ENCODE measurements at places on chromosomes 1 and 21.
A peak's percentile ranks its signal among the peaks of the same experiment; 100 is the strongest.

DNA sequence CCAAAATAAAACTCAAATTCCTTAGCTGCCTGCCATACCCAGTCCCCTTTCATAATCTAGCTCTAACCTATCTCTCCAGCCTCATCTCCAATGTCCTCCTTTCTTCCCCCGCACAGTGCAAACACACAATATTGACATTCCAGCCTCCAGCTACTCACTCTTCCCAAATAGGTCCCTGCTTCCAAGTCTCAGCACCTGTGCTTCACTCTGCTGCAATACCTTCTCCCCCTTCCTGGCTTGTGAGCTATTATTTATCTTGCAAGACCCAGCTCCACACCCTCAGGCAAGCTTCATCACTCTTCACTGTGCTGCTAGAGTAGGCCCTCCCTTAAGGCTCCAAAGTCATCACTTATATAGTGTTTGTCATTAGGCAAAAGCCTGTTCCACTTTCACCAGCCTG lies 9.7 kb downstream of the PLPP3 start:
- no peak for DNase-seq

GRCh38 chr1:19799230-19800075 lies at the start of gene TMCO4:
TSS of gene TMCO4 (minus strand) at chr1:19799916. CDS start at chr1:19780758, 19,158 bp downstream.
- no peak for DNase-seq

DNA sequence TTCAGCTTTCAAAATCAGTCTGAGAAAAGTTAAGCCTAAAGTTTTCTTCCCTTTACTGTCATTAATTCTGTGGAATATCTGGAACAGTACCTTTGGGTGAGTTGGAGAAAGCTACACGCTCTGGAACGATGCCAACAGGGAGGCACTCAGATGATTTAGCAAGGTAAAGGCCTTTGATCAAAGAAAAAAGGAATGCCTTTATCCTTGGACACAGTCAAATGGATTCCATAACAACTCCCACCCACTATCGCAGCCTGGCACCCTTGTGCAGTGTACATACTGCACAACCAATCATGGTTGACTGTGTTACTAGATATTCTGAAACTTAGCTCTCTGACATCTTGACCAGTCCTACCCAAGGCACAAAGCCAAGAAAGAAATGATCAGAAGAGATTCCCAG lies 218.7 kb downstream of the PATJ start:
- DNase-seq, result no peak

DNA sequence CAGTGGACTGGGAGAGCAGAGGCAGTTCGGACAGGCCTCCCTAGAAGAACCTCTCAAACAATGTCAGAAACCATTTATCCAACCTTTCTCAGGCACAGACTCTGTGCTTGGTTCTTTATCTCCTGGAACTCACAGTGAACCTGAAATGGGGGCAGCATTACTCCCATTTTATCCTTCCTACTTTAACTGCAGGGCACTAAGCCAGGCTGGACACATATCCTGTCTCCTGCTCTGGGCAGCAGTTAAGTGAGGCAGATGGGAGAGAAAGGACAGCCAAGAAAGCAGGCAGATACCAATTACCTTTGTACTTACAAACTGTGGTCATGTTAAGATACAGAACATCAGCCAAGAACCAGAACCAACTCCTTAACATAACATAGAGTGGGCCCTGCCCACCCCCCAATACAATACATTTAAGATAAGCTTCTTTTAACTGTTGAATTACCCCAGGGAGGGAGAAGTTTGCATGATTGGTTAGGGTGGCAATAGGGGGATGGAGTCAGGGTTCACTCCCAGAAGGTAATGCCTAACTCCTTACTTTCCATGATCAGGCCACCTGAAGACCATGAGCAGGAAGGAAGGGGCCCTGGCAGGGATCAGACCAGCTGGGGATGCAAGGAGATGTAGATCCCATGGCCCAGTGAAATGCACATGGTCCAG lies 10.9 kb downstream of the KDF1 start:
- DNase-seq, result no peak

DNA sequence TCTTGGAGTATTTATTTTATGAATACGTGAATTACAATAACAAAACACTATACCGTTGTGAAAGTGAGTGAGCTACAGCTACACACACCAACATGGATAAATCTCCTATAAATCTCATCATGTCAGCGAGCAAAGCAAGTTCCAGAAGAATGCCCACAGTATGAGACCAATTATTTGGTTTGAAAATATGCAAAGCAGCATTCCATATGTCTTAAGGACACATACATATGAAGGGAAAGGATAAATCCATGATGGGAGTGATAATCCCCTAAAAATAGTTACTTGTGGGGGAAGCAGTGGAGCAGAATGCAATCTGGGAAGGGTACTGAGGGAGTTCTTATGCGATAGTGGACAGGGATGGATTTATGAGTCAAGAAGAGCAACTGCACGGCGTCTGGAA lies 261.3 kb downstream of the DISC1 start:
- DNase-seq, result no peak

DNA sequence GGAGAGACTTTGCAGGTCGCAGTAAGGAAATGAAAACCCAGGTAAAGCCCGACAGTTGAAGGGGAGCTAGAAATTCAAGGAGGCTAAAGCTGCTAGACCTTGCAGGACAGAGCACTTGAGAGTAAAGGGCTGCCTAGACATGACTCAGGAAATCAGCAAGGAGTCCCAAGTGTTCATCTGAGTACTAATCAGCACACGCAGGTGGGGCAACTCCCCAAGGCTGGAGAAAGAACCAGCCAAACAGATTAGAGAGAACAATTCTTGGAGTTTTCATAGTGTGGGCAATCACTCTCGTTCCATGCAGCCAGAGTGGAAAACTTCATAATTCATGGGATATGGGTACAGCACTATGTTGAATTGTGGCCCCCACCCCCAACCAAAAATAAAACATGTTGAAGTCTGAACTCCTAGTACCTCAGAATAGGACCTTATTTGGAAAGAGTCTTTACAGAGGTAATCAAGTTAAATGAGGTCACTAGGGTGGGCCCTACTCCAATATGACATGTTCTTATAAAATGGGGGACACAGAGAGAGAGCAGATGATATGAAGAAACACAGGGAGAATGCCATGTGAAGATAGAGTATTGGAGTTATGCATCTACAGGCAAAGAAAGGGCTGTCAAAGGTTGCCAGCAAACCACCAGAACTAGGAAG lies 28.0 kb downstream of the SYDE2 start:
- DNase-seq, result no peak

GRCh38 chr1:36172017-36172747 lies 16.2 kb downstream of the MAP7D1 start:
- DNase-seq, result no peak

DNA sequence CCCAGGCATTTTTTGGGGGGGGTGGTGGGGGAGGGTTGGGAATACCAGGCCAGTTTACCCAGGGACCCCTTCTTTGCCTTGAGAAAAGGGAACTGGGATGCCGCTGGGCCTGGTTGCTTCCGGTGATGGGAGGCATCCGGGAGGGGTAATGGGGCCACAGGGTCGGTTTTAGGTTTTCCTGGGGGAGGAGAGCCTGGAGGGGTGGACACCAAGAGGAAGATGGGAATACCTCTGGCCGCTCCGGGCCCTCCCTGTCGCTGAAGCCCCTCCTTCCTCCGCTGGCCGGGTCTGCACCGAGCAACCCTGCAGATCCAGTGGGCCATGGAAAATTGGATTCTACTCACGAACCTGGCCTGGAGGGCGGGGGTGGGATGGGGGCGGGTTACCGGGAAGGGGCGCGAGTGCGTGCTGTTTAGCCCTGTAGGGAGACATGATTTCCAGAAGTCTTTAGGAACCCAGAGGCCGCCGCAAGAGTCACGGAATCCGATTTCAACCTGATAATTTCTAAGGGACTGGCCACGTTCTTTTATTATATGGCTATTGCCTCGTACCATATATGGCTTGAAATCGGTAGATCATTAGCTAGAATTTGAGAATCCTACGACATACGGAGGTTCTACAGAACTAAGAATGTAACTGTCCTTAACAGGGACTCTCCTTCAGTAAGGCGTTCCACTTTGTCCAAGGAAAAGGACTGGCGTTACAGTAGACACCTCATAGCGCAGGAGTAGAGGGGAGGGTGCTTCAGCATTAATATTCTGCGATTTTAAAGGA lies 749 bp downstream of the AKIRIN1 start:
- DNase-seq, result peak; percentile 54

- DNase-seq, result no peak
These were observed 72.5 kb downstream of the ARHGEF10L start for GRCh38 chr1:17611991-17612390.

DNA sequence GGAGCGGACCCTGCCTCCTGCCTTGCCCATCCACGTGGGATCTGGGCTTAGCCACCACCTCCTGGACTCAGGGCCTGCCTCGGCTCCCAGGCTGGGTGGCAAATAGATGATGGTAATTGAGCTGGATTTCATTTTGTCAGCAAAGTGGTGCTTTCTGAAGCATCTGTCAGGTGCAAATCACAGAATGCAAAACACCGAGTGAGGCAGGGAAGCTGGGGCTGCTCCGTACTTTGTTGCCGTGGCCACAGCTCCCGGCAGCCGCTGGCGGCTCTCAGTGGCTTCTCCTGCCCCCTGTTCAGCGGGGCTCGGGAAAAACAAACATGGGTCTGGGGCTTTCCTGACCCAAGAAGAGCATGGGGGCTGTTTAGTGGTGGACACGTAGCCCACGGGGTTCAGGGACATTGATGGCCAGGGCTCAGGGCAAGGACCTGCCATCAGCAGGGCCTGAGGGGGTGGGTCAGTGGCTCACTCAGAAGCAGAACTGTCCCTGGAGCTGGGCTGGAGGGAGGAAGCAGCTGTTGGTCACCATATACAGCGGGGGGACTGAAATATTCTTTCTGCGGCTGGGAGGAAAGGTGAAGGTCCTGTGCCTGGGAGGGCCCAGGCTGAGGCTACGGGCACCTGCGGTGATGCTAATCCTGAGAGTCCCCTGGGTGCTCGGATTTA lies 130.0 kb upstream of the VAMP3 start:
- no peak for DNase-seq

GRCh38 chr21:35394634-35395369 lies 345.7 kb upstream of the RUNX1 start:
- no peak for DNase-seq

DNA sequence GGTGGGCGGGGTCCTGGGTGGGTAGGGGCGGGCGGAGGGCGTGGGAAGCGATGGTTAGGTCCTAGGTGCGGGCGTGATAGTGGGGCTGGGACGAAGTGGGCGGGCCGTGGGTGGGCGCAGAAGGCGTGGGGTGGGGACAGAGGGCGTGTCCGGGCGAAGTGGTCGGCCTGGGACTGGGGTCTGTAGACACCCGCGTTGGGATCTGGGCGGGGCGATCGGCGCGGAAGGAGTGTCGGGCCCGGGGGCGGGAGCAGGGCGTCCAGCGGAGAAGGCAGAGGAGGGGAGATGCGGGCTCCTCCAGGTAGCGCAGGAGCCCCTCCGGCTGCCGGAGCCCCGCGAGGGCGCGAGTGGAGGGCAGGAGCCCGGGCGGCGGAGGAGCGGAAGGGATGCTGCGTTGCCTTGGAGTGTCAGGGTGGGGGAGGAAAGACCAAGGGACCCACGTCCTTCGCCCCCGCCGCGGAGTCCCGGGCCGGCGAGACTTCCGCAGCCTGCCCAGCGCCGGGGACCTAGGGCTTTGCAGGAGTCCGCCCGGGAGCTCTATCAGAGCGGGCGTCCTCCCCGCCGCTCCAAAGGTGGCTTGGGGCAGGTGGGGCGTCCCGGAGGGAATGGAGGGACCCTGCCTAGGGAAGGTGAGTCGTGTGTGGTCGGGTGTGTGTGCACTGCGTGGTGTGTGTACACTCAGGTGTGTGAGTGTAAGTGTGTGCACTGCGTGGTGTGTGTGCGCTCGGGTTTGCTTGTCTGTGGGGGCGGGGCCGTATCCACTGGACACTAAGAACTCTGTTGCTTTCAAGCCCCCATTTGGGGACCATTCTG lies 27.0 kb upstream of the PRSS38 start:
- DNase-seq, result no peak

GRCh38 chr1:183864611-183865010 lies 59.7 kb downstream of the RGL1 start:
- DNase-seq, result no peak

GRCh38 chr1:106875622-106876021 lies 180.9 kb upstream of the PRMT6 start:
- DNase-seq, result no peak

- no peak for DNase-seq
These were observed 54.7 kb upstream of the MPC2 start for GRCh38 chr1:167991546-167991945.

DNA sequence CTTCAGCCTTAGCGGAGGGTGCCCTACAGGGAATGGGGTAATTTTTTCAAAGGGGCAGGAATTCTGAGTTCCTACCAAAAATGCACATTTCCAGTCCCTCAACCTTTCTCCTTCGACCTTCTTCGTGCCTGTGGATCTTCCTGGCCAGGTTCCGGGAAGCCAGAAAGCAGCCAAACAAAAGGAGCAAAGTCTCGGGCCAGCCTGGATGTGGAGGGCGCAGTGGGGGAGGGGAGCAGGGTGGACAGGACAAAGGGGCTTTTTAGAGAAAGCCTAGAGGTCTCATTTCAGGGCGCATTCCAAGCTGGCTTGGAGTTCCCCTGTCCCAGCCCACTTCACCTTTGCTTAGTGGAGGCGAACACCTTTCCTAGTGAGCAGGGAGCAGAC lies 2.9 kb upstream of the INAVA start:
- DNase-seq, result no peak

DNA sequence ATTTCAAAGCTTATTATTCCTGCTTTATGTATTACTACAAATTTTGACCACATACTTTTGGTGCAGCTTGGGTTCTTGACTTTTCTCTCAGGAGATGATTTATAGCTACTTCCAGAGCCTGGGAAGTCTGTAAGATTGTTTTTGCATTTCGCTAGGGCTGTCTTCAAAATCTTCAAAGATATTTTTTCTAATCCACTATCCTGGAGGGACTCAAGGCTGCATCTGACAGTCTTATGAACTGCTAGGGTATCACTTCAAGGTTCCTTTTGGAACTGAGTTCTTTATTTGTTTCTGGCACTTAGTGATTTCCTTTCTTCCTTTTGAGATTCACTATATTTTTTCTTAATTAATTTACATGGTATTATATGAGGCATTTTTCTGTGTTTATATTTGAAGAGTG lies 90.0 kb upstream of the LYPLAL1 start:
- DNase-seq, result no peak

GRCh38 chr1:230163205-230163604 lies 96.2 kb downstream of the GALNT2 start:
- DNase-seq, result no peak

- DNase-seq, result no peak
These were observed 784.5 kb downstream of the BRINP3 start for GRCh38 chr1:189693140-189693539.

DNA sequence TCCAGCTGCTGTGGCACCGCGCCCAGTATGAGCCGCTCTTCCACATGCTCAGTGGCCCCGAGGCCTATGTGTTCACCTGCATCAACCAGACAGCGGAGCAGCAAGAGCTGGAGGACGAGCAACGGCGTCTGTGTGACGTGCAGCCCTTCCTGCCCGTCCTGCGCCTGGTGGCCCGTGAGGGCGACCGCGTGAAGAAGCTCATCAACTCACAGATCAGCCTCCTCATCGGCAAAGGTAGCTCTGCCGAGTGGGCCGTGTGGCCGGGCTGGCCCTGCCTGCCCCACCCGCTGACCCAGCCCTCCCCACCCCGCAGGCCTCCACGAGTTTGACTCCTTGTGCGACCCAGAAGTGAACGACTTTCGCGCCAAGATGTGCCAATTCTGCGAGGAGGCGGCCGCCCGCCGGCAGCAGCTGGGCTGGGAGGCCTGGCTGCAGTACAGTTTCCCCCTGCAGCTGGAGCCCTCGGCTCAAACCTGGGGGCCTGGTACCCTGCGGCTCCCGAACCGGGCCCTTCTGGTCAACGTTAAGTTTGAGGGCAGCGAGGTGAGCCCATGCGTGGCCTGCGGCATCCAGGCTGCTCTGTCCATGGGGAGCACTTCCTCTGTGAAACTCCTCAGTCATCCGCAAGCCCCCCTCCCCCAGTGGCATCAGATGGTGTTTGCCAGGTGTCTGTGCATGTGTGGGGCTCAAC lies 64.2 kb downstream of the PIK3CD start:
- DNase-seq, result no peak

Data from dorsolateral prefrontal cortex (tissue), 122 donors.